ENCODE measurements at places on chromosomes 2 and 18.

- DNase-seq, result no peak
Measured at GRCh38 chr18:26183395-26184112, 42.7 kb upstream of the TAF4B start.

DNA sequence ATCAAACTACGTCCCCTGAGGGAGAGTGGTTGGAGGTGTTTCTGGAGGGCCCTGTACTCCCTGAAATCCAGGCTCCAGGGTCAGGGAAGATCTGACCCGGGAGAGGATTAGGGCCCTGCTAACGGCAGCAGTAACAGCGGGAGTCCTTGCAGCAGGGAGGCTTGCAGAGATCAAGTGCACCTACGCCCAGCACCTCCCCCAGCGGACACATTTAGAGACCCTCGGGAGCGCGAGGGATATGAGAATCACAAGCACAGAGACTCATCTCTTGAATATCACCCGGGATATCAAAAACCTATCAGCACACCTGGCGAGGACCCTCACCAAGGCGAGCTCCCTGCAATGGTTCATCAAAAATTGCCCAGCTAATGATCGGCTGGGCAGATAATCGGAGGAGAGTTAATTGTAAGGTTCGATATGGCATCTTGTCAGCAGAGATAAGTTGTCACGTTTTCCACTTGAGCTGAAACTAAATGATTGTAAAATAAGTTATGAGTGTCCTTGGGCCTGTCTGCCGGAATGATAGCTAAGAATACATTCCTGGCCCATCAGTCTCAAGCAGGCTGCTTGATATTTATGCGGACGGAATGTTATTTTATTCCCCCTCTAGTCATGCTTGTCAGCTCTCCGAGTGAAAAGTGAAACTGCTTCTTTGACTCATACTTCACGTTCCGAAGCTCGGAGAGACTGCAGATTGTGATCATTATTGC is 209.8 kb downstream of the GBX2 start:
- DNase-seq, result no peak

DNA sequence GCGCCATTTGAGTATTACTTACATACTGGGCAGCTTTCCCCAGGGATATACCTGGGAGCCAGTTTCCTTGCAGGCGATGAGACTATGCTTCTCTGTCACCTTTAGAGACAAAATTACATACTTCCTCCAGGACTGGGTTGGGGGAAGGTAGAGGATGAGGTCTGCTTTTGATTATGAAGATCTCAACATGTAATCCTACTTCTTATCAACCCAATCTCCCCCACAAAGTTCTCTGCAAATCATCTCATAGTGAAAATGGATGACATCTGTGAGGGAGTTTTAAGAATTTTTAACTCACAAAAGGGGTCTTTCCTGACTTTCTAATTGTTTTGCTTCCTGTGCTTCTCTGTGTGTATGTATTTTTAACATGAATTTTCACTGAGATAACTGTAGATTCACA is 81.9 kb downstream of the TMEM131 start:
- no peak for DNase-seq

GRCh38 chr2:98713332-98714015 is 17.5 kb downstream of the MGAT4A start:
- no peak for DNase-seq

GRCh38 chr2:100814453-100814852 is 5.5 kb upstream of the NPAS2 start:
- no peak for DNase-seq

DNA sequence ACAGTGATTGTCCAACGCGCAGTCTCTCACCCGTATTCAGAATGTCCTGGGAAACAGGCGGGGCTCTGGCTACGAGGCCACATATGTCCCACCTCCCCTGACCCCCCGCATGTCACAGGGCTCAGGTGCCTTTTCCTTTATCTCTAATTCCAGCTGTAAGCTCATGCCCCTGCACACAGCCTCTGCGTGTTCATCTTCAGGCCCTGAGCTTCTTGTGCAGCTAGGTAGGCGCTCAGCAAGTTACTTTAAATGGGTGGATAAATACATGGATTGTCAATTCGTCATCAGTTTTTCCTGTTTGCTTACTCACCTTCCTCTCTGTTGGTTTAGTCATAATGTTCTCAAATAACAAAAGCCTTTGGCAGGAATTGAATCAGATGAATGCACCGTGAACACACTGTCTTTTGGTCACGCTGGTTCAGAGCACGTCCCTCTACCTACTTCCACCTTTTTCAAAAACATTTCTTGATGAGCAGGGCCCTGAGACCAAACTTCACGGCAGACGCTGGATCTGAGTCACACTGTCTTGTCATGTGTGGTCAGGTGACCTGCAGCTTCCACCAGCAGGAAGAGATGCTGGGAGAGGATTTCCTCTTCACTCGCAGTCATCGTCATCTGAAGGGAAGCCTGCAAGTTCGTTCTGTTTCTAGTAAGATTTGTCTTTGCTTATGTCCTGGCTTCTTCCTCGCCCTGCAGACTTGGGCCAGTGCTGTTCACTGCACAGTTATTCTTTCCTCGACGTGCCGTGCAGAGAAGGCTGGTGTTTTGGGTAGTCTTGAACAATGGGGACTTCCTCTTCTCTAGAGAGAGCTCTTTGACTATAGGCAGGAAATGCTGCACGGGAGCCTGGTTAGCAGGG is 138.1 kb downstream of the PTGR3 start:
- no peak for DNase-seq

DNA sequence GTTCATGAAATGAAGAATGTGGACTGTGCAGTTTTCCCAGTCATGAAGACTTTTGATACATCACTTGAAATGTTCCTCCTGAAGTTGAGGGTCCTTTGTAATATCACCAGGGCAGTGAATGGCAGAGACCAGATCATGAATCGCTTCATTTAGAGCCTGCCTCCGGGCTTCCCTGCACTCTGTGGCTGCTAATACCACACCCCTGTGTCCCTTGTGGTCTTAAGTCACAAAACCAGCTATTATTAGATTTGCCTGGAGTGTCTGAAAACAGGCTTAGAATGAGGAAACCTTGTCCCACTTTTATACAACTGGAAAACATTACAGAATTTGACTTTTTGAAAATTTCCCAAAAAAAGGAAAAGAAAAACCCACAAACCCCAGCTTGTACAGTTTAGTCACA is 147.9 kb downstream of the MGAT5 start:
- no peak for DNase-seq

- no peak for DNase-seq
Measured at GRCh38 chr2:144550911-144551310, 31.0 kb upstream of the ZEB2 start.

- no peak for DNase-seq
Measured at GRCh38 chr2:112454586-112454985, 21.1 kb upstream of the RGPD8 start.

DNA sequence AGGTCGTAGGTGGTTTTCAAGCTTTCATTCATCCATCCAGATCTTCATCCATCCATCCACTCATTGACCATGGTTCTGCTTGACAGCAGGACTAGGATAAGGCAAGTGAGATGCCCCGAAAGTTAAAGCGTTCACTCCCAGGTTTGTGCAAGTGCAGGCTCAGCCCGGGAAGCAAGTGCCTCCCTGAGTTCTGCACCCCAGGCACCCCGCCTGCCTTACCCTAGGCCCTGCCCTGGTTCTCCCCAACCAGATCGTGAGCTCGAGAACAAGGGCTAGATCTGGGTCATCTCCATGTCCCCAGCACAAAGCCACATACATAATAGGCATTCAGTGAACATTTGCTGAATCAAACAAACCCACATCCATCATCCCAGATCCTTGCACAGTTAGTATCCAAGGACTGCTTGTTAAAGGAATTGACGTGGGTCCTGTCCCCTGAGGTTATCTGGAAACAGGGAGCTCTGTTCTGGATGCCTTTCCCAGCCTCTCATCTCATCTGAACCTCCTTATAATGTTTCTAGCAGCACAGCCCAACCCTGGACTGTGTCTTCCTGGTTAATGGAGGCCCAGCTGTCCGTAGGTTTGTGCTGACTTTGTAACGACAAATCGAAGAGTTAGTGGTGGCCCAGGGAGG is 116.1 kb upstream of the GPC1 start:
- DNase-seq, result no peak

DNA sequence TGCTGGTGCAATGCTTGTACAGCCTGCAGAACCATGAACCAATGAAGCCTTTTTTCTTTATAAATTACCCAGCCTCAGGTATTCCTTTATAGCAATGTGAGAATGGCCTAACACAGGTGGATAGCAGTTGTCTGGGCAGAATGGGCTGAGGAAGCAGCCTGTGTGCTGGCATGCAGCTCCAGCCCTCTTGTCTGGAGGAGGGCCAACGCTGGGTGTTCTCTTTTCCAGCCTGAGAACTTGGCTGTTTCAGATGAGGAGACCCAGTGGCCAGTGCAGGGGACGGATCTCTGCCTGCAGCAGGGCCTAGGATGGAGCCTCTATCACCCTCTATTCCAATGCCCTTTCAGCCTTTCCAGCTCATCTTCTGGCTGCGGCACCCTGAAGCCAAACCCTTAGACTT is 58.8 kb downstream of the CTIF start:
- no peak for DNase-seq

- no peak for DNase-seq
Measured at GRCh38 chr2:105487142-105488069, 88.6 kb upstream of the FHL2 start.

GRCh38 chr2:126849486-126849885 is 49.2 kb upstream of the TEX51 start:
- no peak for DNase-seq

DNA sequence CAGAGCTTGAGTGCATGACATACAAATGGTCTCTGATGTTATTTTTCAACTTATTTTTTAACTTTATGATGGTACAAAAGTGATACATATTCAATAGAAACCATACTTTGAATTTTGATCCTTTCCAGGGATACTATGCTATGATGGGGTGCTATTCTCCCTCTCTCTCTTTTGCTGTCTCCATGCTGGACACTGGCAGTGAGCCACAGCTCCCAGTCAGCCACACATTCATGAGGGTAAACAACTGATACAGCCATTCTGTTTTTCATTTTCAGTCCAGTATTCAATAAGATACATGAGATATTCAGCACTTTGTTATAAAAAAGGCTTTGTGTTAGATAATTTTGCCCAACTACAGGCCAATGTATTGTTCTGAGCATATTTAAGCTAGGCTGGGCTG is 859.3 kb upstream of the KLHL29 start:
- no peak for DNase-seq

All from anterior cingulate cortex (tissue), 58 donors.